ENCODE measurements at places on chromosomes 7 and 10. TPM values are rescaled to one million over a fixed set of nuclear protein-coding genes. Genes with fewer than 3 reads are reported as not detected.

DNA sequence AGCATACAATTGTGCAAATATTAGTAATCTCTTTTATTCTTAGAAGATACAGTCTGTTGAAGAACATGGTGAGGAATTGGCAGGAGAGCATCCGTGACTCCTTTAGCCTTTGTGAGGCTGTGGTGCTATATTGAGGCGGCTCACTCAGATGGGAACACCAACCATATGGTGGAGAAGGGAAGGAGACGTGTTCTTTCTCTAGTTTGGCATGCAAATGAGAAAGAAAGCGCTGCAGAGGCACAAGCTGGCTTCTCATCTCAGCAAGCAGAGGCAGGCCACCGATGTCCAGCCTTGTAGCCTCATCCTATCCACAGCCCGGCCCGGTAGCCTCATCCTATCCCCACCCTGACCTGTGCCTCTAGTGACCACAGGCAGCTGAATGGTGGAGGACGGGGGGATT is 288.3 kb downstream of the CAMK1D start:
- no peak for DNase-seq

DNA sequence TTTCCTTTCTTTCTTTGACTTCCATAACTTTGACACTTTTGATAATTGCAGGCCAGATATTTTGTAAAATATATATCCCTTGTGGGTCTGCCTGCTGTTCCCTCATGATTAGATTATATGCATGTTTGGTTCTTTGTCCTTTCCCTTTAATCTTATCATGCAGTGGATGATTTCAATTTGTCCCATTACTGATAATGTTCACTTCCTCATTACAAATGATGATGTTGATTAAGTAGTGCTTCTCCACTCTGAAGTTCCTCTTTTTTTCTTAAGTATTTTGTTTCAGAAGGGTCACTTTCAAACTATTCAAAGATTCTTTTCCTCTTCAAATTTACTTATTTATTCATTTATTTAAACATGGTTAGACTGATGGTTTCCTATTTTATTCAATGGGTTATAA is 898.1 kb downstream of the XPNPEP1 start:
- no peak for DNase-seq

GRCh38 chr10:104614245-104614831 is 26.8 kb upstream of the SORCS3 start:
- DNase-seq, result no peak

DNA sequence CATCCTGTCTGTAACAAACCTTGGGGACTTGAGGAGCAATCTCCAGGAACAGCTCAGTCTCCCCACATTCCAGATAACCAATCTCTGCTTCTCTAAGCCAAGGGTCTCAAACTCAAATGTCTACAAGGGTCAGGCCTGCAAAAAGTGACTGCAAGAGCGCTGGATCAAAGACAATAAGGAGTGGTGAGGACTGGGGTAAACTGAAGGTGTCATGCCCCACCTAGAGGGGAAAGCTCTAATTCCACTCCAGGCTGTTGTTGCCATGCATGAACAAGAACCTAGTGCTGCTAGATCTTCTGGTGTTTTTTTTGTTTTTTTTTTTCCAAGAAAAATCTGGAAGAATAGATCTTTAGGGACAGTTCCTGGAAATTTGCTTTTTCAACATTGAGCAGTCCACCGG is 117.9 kb upstream of the MACROH2A2 start:
- no peak for DNase-seq

Gene UBE2D4
- total RNA-seq, result 21.6 TPM

Gene ZNF727
- total RNA-seq, result 6.3 TPM

Gene COL17A1
- total RNA-seq, result 0.87 TPM

Data from aorta (tissue), 5 donors.